ENCODE measurements at places on chromosomes 3 and 15.

GRCh38 chr3:127182848-127183714 is 9.8 kb upstream of the PRR23E start:
- DNase-seq = no peak

- no peak for DNase-seq
Observed at GRCh38 chr15:40513609-40514008, 42.8 kb downstream of the CHST14 start.

DNA sequence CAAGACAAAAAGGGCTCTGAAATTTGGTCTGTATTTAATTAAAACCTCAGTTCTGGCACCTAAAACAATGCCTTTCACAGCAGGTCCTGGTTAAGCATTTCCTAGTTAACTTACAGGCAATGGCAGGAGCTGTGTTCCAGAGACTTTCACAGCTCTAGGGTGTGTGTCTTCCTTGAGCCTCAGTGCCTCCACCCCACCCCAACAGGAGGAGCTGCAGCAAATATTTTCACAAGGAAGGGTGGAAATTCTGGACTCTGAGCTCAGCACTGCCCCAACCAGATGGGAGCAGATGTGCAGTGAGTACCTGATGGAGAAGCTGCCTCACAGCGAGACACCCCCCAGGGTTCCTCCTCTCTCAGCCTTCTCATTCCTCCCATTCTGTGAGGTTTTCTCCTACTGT is 106.3 kb upstream of the SPATA12 start:
- DNase-seq = no peak

DNA sequence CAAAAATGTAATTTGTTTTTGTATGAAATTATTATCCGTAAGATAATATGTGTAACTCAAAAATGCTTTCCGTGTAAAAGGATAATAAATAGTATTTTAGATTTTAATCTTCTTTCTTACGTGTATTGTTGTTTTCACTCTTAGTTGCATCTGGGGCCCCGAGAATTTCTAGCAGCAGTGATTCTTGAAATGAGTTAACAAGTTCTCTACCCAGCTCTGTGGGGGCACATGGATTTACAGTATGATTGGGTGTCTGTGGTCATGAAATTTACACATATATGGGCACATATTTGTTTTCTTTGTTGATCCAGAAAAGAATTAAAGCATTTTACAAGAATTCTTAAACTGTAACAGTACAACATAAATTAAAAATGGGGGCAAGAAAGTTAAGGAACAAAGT is 145.9 kb upstream of the LRRFIP2 start:
- DNase-seq = no peak

DNA sequence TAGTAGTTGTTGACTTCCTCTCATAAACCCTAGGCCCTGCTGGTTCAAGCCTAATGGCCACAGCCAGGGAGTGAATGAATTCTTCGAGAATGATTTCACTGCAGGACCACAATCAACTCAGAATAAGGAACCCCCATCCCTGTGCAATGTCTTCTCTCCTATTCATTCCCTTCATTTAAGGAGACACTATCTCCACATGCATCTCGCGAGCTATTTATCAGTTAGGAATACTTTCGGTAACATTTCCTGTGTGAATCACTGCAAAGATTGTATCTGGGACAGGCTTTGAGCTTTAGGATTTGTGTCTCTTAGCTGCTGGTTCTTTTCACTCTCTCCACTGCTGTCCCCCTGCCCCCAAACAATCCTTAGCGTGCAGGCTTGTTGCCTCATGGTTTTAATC is 94.4 kb downstream of the MYLK start:
- no peak for DNase-seq

GRCh38 chr15:93360976-93361375 is 272.0 kb upstream of the RGMA start:
- no peak for DNase-seq

- no peak for DNase-seq
Observed at GRCh38 chr3:129605203-129605921, 1.1 kb downstream of the PLXND1 start.

DNA sequence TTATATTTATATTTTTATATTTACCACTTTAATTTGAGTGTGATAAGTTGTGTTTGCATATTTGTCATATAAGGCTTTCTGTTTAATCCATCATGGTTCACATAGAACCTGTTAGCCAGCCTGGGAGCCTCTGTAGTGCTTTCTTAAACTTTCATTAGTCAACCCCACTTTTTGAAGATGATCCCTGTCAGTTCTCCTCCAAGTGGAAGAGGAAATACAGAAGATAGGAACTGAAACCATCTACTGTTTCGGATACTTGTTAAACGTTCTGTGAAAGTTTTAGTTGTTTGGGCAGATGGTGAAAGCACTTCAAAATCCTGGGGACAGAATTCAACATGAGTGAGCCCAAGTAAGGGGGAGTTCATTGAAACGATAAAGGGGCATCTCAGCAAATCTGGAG is 4.6 kb upstream of the SAMMSON start:
- no peak for DNase-seq

GRCh38 chr15:22880981-22881738 is 42.7 kb downstream of the NIPA2 start:
- DNase-seq = no peak

- no peak for DNase-seq
Observed at GRCh38 chr15:25392806-25393205, 46.0 kb downstream of the UBE3A start.

- DNase-seq = no peak
Observed at GRCh38 chr3:99774467-99774866, 43.2 kb upstream of the CMSS1 start.

GRCh38 chr3:15794303-15794771 is 3.4 kb downstream of the ANKRD28 start:
- no peak for DNase-seq

GRCh38 chr3:21446027-21446426 is 305.0 kb downstream of the ZNF385D start:
- DNase-seq = no peak

DNA sequence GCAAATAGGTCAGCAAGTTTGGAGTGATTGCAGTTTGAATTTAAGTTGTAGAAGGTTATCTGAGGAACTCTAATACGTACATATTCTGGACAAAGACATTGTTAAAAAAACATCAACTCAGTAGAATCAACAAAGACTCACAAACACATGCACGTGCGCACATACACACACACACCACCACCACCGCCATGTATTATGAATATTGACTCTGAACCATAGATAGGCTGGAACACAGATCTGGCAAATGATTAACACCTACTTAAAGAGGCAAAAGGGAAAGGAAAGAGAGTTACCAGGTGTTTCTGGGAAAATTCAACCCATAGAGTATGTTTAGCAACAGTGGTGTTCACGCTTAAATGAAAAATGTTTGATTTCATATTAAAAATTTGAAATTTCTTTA is 334.2 kb upstream of the ALCAM start:
- DNase-seq = no peak

GRCh38 chr15:40793216-40793989 is 13.5 kb upstream of the ZFYVE19 start:
- peak; percentile 89 for DNase-seq

DNA sequence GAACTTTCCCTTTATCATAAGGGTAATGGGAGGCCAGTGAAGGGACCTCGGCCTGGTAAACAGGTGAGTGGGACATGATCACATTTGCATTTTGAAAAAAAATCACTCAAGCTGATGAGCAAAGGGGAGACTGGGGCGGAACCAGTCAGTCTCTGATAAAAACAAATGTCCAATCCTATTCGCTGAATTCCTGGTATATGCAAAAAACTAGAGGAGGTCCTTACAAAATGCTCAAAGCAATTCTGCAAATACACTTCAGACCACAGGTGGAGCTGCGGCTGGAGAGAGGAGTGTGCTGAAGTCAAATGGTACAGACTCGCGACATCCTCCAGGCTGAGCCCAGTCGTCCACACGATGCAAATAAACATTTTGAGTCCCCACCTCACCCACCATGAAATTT is 166.7 kb downstream of the FOXP1 start:
- no peak for DNase-seq

- no peak for DNase-seq
Observed at GRCh38 chr15:74502301-74502700, 38.7 kb upstream of the ARID3B start.

DNA sequence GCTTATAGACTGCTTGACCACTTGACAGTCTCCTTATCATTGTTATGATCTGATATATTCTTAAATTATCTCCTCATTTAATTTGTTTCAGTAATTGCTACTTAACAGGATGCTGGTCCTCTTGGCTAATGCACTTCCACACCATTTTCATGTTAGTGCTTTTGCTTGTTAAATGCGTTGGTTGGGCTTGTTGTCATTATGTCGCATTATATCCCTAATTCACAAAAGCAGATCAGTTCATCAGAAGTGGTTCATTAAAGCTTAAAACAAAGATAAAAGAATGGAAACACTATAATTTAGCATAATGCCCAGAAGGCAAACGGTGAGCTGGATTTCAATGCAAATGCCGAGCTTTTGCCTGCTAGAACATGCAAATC is 17.1 kb upstream of the EHHADH start:
- no peak for DNase-seq

- no peak for DNase-seq
Observed at GRCh38 chr15:71812966-71813722, 2.8 kb downstream of the NR2E3 start.

DNA sequence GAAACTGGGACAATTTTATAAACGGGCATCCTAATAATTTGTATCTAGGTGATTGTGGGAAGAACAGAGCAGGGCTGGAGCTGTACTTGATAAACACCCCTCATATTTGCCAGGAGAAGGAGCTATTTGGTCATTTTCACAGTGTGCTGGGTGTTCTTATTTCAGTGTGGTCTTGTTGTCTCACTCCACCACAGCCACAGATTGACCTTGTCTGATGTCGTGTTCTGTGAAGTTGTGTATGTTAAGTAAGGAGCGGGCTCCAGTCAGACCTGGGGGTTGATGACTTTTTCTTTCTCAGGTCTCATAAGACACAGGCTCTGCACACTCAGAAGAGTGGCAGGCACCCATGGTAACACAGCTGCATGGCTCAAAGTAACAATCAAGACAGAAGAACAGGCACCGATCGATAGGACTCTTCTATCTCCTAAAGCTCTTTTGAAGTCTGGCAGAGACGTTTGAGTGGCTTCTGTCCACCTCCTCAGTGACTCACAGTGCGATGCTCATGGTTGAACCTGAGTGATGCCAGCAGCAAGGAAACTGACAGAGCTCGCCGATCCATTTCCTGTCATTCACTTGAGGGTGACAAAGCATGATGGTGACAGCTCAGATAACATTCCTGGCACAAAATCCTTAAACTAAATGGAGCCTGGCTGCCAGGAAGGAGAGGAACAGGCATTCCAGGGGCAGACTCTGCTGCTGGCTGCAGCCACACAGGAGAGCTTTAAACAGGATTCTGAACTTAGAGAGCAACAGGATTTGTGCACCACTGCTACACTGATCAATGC is 20.8 kb downstream of the DPH3 start:
- peak; percentile 93 for DNase-seq

GRCh38 chr15:93036951-93037819 is 51.8 kb downstream of the RGMA start:
- DNase-seq = no peak

GRCh38 chr3:104952146-104952972 is 414.4 kb upstream of the ALCAM start:
- no peak for DNase-seq

GRCh38 chr15:73723191-73723590 is 30.0 kb downstream of the INSYN1 start:
- DNase-seq = no peak

- no peak for DNase-seq
Observed at GRCh38 chr3:113896930-113897329, 50.9 kb upstream of the ZDHHC23 start.

DNA sequence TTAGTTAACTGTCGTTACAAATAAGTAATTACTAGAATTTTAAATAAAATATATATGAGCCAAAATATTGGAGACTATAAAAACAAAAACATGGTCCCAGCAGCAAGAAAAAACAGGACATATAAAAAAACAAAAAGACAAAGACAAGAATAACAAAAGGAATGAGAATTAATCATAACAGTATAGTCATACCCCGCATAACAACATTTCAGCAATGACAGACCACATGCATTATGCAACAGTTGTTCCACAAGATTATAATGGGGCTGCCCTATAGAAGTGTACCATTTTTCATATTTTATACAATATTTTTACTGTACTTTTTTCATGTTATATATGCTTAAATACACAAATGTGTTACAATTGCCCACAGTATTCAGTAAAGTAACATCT is 5.6 kb downstream of the HLTF start:
- DNase-seq = peak; percentile 5

GRCh38 chr3:146598535-146598934 is 6.6 kb downstream of the PLSCR5 start:
- DNase-seq = no peak

GRCh38 chr3:111012388-111013248 is 59.0 kb upstream of the NECTIN3 start:
- no peak for DNase-seq

DNA sequence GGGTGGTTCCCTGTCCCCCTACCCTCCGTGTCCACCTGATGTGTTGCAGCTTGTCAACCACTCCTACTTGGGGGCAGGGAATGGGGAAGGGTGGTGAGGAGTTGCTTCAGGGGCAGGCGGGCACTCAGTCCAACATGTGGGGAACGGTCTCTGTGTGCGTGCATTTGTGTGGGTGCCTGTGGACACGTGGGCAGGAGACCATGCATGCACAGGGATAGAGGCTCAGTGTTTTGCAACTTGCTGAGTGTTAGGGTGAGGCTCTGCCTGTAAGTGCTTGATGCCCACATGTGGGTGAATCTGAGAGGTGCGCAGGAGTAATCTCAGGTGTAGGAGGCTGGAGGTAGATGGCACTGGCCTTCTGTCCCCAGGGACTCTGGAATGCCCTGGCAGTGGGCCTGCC is 24.4 kb upstream of the TMEM115 start:
- DNase-seq = no peak

- DNase-seq = no peak
Observed at GRCh38 chr3:10160925-10161324, 3.8 kb upstream of the IRAK2 start.

GRCh38 chr3:134904776-134905646 is 110.0 kb downstream of the EPHB1 start:
- no peak for DNase-seq

GRCh38 chr3:64687781-64688604 is at the start of gene ADAMTS9:
ADAMTS9 (minus strand) TSS chr3:64688000; CDS start chr3:64687657, 343 bp downstream.
- peak; percentile 72 for DNase-seq

DNA sequence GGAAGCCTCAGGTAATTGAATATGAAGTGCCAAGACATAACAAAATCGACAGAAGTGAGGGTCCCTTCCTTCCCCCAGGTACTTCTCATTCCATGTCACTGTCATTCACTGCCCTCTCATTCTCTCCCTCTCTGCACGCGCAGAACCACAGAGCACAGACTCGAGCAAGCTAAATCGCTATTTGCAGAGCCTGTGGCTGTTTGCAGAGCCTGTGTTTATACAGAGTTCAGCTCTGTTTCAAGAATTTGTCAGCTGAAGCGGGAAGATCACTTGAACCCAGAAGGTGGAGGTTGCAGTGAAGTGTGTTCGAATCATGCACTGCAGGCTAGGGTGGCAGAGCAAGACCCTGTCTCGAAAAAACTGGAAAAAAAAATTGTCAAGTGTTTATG is 2.5 kb downstream of the VILL start:
- no peak for DNase-seq
